ENCODE measurements at places on chromosomes 12 and 14. TPM values are rescaled to one million over a fixed set of nuclear protein-coding genes. Genes with fewer than 3 reads are reported as not detected.

DNA sequence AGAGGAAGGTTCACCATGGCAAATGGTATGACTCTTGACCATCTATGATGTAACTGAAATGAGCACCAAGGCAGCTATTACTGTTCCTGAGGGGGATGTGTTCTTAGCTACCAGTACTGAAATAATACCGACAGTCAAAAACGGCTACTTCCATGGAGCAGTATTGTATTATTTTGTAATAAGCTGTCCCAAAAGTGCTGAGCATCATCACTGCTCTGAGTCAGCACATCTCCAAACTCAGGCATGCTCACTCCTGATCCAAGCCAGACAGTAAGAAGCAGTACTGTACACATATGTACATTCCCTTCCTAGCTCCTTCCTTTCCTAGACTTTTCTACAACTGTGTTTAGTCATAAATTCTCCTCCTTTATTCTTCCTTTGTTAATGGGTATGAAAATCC is 8.6 kb downstream of the VTI1B start:
- no peak for DNase-seq

GRCh38 chr12:112506513-112507166 is 87.9 kb downstream of the PTPN11 start:
- no peak for DNase-seq

- no peak for DNase-seq
These were observed 52.7 kb upstream of the PZP start for GRCh38 chr12:9260931-9261330.

GRCh38 chr14:60771117-60771516 is 36.6 kb downstream of the MNAT1 start:
- DNase-seq, result no peak

DNA sequence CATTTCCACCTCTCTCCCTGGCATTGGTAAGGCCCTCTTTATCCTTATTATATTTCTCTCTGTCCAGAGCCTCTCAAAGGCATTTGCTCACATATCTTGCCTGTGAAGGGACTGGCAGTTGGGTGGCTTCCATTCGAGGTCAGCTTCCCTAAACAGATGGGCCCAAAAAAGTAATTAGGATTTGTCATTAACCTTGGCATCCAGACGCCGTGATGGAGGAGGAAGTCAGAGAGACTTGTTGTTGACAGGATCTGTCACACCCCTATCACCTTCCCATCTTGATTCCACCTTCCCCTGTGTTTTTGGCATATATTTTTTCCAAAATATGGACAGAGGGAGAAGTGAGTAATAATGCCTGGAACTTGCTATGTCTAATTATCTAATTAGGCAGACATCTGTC is 54.0 kb upstream of the OAS1 start:
- no peak for DNase-seq

PLA2G1B gene
- 4.4 TPM for total RNA-seq

DNA sequence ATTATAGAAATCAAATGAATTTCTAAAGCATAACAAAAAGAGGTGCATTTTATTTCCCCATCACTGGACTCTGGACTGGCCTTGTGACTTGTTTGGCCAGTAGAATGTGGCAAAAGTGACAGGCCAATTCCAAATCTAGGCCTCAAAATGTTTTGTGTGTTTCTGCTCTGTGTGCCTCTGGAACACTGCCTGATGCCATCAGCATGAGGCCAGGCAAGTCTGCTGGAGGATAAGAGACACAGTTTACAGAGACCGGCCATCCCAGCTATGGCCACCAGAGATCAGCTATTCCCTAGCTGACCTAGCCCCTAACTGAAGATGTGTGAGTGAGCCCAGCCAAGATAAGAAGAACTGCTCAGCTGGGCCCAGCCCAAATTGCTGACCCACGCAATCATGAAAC is 32.9 kb downstream of the ASCL1 start:
- DNase-seq, result no peak
